Stimulated activated CD8-positive, alpha-beta memory T cell treated with anti-CD3 and anti-CD28 coated beads, Interleukin-15, amount 100 ng/mL, for 24 hours (primary cell): ENCODE measurements at places on chromosomes 7 and 10.
A peak's percentile ranks its signal among the peaks of the same experiment; 100 is the strongest.

DNA sequence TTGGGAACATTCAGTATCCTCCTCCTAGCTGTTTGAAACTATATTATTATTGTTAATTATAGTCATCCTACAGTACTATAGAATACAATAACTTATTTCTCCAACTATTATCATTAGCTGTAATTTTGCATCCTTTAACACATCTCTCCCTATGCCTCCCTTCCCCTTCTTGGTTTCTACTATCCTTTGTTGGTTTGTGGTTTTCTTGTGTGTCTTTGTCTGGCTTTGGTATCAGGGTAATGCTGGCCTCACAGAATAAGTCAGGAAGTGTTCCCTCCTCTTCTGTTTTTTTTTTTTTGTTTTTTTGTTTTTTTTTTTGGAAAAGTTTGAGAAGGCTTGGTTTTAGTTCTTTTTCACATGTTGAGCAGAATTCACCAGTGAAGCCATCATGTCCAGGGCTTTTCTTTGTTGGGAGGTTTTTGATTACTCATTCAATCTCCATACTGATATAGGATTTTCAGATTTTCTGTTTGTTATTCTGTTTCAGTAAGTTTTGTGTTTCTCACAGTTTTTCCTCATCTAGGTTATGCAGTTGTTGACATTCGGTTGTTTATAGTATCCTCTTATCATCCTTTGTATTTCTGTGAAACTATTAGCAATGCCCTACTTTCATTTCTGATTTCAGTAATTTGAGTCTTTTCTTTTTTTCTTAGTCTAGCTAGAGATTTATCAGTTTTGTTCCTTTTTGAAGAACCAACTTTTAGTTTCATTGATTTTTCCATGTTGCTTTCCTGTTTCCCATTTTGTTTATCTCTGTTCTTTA, 21.6 kb downstream of the C1GALT1 start:
- no peak for DNase-seq

DNA sequence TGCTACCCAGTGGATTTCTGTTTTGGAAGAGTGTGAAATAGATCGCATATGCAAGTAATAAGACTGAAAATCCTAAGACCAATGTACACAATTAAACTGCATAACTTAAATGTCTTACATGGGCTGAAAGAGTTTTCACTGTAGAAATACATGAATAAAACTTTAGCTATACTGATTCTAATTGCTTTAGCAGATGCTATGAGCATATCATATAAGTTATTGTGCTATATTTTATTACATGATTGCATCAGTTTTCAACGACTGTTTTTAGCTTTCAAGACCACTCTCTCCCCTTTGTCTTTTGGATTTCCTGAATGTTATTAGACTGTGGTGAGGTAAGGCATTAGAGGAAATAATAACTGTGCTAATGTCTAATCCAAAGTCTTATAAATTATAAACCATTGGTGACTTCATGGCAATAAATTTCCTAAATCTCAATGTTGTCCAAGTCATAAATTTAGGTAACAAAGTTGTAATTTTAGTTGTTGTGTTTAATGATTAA, 124.5 kb downstream of the SEMA3A start:
- DNase-seq = no peak

DNA sequence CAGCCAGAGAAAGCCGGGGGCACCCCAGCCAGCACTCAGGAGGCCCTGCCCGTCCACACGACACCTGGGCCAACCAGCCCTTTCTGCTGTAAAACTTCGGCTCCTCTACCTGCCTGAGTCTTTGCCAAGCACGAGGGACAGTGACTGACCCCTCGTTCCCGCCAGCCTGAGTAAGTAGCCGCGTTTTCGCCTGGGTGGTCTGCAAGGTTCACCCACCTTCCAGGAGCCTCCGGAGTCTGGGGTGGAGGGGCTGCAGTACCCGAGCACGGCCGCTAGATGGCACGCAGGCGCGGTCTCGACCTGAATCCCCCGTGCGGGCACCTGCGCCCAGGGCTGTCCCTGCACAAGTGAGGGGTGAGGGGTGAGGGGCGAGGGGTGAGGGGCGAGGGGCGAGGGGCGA, 192.7 kb downstream of the PTPRN2 start:
- DNase-seq = peak; percentile 14

- no peak for DNase-seq
Observed at GRCh38 chr7:84110400-84110799, 84.2 kb downstream of the SEMA3A start.

DNA sequence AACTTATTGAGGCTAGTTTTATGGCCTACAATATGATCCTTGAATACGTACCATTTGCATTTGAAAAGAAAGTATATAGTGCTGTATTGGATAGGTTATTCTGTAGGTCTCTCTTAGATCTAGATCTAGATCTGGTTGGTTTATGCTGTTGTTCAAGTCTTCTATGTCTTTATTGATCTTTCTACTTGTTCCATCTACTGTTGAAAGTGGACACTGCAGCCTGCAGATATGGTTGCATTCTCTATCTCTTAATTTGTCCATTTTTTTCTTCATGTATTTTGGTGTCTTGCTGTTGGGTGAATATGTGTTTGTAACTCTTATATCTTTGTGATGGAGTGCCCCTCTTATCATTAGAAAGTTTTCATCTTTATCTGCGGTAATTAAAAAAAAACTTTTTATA, 139.4 kb upstream of the PCDH15 start:
- DNase-seq = no peak

DNA sequence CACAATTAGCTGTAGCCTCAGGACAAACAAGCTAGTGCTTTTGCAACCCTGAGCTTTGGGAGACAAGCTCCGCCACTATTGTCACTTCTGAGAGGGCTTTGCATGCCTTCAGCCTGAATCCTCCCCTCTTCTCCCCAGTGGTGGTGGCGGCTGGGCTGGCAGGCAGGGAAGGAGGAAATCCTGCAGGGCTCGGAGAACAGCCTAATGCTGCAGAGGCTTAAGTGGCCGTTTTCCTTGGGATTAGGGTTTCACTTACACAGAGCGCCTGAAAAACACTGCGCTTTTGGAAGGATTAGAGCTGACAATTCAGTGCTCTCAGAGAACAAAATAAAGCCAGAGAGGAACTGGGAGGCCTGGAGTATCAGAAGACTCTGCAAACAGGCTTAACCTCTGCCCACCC, 71.3 kb downstream of the PAX2 start:
- no peak for DNase-seq
